Memory B cell (primary cell): ENCODE measurements at places on chromosomes 1 and 21.

GRCh38 chr1:236491469-236492136 is 32.2 kb upstream of the LGALS8 start:
- no peak overlapping the region for H3K4me3 ChIP-seq
- DNase-seq, result no peak
- H3K27me3 ChIP-seq, result peaks cover 30% of the 10 kb centered on the region
- peaks cover 5% of the 10 kb centered on the region for H3K4me1 ChIP-seq

- H3K27ac ChIP-seq, result no peak overlapping the region
- peaks cover 2% of the 10 kb centered on the region for H3K36me3 ChIP-seq
- H3K4me3 ChIP-seq, result no peak overlapping the region
- DNase-seq, result no peak
These were observed 23.1 kb upstream of the HFM1 start for GRCh38 chr1:91427741-91428140.

- H3K27ac ChIP-seq, result no peak overlapping the region
- H3K27me3 ChIP-seq, result no peaks in the 10 kb centered on the region
- H3K4me3 ChIP-seq, result no peak overlapping the region
These were observed 296.7 kb upstream of the PTBP2 start for GRCh38 chr1:96424877-96425276.

DNA sequence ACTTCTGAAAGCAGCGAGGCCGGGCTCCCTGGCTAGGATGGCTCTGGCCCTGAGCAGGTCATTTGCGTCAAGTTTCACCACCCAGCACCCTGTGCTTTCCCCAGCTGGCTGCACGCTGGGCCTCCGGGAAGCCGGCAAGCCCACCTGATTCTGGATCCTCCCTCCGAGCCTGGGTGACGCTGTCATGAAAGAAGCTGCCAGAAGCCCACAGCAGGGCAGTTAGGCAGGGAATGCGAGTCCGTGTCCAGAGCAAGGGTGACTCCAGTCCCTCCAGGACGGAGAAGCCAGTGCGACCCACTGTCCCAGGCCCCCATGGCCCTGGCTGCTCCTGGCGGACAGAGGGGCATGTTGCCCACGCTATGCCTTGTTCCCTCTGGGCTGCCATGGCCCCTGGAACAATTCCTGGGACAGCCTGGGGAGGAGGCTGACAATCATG is 44.4 kb upstream of the PCBP3 start:
- H3K36me3 ChIP-seq, result peaks cover 6% of the 10 kb centered on the region
- DNase-seq, result no peak
- H3K4me3 ChIP-seq, result no peak overlapping the region
- no peak overlapping the region for H3K27ac ChIP-seq
- H3K4me1 ChIP-seq, result peaks cover 5% of the 10 kb centered on the region
- peaks cover 7% of the 10 kb centered on the region for H3K27me3 ChIP-seq

- DNase-seq, result no peak
- H3K4me3 ChIP-seq, result no peak overlapping the region
- H3K4me1 ChIP-seq, result peaks cover 12% of the 10 kb centered on the region
- no peaks in the 10 kb centered on the region for H3K27me3 ChIP-seq
These were observed 160.9 kb downstream of the HLX start for GRCh38 chr1:221040101-221040500.

GRCh38 chr1:223041481-223041880 is 101.6 kb downstream of the TLR5 start:
- peaks cover 14% of the 10 kb centered on the region for H3K27me3 ChIP-seq
- H3K27ac ChIP-seq, result no peak overlapping the region
- no peaks in the 10 kb centered on the region for H3K36me3 ChIP-seq
- no peak overlapping the region for H3K4me3 ChIP-seq
- DNase-seq, result no peak
- H3K4me1 ChIP-seq, result no peaks in the 10 kb centered on the region

- no peak for DNase-seq
- H3K4me3 ChIP-seq, result no peak overlapping the region
- no peaks in the 10 kb centered on the region for H3K4me1 ChIP-seq
- no peak overlapping the region for H3K27ac ChIP-seq
- H3K27me3 ChIP-seq, result no peaks in the 10 kb centered on the region
These were observed 1162.4 kb downstream of the BRINP3 start for GRCh38 chr1:189315035-189315901.

DNA sequence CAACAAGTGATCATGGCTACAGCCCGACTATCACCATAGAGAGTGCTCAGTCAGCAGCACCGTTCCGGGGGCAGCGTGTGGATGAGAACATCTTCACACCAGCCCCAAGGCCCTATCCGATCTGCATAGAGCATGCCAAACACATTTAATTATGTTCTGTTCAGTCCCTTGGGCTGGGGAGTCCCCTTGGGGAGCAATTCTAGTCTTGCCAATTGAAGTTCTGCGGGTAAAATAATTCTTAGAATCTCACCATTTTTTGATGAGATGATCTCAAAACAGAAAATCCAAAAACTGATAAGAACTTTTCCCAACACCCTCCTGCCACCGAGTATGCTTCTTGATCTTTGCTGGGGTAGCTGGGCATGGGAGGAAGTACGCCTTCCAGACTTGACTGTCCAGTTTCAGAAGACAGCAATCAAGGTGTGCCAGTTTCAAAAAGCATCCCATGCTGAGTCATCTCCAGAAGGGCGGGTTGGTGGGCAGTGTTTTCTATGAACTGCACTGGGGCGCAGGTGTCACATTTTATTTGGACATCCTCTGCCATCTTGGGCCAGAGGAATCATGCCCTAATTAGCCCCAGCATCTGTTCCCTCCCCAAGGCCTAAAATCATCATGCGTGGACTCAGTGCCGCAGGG is 20.8 kb upstream of the PTPRF start:
- peaks cover 21% of the 10 kb centered on the region for H3K27me3 ChIP-seq
- DNase-seq, result no peak
- no peak overlapping the region for H3K4me3 ChIP-seq
- H3K27ac ChIP-seq, result no peak overlapping the region
- no peaks in the 10 kb centered on the region for H3K4me1 ChIP-seq

DNA sequence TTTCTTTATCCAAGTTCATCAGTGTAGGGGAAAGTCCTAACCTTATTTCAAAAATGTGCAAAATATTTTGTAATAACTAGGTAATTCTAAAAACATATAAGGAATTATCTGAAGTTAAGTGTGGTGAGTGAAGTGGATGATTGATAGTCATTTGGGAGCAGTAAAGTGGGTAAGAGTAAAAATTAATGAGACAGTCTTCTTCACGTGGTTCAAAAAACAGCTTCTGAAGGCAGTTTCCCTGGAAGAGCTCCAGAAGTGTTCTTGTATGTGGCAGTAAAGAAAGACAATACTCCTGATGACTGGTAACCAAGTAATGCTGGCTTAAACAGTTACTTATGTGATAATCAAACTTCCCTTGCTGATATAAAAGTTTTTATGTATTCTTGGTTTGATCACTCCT is 50.3 kb downstream of the LEPR start:
- no peak overlapping the region for H3K4me3 ChIP-seq
- DNase-seq, result no peak
- H3K36me3 ChIP-seq, result peaks cover 3% of the 10 kb centered on the region
- H3K27ac ChIP-seq, result no peak overlapping the region
- peaks cover 2% of the 10 kb centered on the region for H3K27me3 ChIP-seq

GRCh38 chr1:21117597-21118001 is 59.1 kb downstream of the EIF4G3 start:
- no peaks in the 10 kb centered on the region for H3K27me3 ChIP-seq
- H3K4me3 ChIP-seq, result no peak overlapping the region
- no peak overlapping the region for H3K27ac ChIP-seq
- peaks cover 7% of the 10 kb centered on the region for H3K4me1 ChIP-seq
